ENCODE measurements at places on chromosomes 16 and 17.

GRCh38 chr16:12518241-12519175 is 285.2 kb downstream of the CPPED1 start:
- DNase-seq = no peak

- DNase-seq = no peak
Observed at GRCh38 chr17:11813871-11814270, 183.4 kb downstream of the ZNF18 start.

- no peak for DNase-seq
Observed at GRCh38 chr16:56744996-56745640, 15.2 kb downstream of the NUP93 start.

GRCh38 chr16:4402439-4403132 is 13.8 kb downstream of the CORO7 start:
- DNase-seq = peak; percentile 54
